ENCODE measurements at places on chromosomes 2 and 18.

- DNase-seq: no peak
Observed at GRCh38 chr2:190666895-190667294, 18.0 kb downstream of the NAB1 start.

DNA sequence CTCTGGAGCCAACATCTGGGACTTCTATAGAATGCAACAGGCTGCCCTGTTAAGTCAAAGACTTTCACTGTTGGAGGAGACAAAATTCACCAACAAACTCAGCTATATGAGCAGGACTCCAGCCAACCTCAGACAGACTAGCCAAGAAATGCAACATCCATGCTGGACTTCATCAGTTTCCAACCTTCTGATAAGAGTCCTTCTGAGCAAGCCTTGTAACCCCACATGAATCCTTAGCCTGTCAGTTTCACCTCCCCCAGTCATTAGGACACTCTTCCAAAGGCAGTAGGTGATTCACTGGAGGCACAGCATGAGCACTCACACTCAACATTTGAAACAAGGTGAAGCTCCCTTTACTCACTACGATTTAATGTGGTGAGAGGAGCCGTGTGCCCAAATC lies 5.8 kb downstream of the TBC1D8 start:
- no peak for DNase-seq

DNA sequence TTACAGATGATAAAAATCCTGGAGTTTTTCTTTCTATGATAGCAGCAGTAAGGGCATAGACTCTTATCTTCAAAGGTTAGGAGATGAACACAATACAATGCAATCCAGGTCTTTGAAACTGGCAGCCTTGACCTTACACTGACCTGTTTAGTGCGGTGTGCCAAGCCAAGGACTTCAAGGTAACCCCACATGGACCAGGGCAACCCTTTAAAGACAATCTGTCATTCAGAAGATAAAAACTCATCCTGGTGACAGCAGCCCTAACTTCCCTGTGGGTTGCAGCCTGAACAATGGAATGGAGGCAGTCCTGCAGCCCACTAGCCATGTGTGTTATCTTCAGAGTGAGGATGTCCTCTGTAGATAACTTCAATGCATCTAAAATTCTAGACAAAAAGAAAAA lies 78.1 kb downstream of the RTTN start:
- DNase-seq: no peak

DNA sequence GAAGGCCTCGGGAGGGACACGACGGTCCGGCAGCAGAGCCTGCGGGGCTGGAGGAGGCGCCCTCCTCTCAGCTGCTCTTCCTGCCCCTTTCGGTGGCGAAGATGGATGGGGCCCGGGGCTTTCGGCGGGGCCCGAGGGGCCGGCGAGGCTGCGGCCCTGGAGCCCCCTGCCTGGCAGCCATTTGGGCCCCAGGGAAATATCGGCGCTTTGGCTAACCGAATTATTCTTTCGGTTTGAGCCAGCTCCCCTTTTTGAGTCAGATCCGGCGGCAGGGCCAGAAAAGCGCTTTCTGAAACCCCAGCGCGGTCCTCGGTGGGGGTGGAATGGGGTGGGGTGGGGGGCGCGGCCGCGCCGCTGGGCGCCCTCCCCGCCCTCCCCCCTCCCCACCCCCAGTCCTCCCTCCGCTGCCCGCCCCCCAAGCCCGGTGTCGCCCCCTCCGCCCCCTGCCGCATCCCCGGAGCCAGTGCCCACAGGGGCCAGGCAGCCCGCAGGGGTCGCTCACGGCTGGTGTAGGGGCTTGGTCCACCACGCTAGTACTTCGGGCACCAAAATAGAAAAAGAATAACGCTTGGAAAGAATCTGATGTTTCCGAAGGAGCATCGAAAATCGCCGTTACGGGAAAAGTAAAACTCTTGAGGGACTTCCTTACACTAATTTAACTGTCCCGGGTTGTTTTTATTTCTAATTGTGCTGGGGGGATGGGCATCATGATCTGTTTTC lies 9.1 kb upstream of the ARID5A start:
- no peak for DNase-seq

Data from stimulated activated CD4-positive, alpha-beta T cell treated with anti-CD3 and anti-CD28 coated beads, Interleukin-1b, Interleukin-23, amount 100 ng/mL, for 1 hour (primary cell).